ENCODE measurements at places on chromosomes 7 and 10.

DNA sequence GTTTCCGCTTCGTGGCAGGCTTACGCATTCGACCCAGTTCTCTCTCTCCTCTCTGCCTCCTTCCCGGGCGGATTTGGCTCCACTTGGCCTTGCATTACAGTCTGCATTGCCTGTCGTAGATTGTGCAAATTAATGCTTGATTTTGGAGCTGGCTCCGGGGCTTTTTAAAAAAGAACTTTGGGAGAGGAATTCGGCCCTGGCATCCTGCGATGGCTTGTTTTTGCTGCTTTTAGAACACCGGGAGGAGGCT is 767 bp downstream of the EIF4EBP2 start:
- no peak for DNase-seq

- no peak for DNase-seq
Measured at GRCh38 chr10:115056186-115056585, 37.0 kb upstream of the ATRNL1 start.

DNA sequence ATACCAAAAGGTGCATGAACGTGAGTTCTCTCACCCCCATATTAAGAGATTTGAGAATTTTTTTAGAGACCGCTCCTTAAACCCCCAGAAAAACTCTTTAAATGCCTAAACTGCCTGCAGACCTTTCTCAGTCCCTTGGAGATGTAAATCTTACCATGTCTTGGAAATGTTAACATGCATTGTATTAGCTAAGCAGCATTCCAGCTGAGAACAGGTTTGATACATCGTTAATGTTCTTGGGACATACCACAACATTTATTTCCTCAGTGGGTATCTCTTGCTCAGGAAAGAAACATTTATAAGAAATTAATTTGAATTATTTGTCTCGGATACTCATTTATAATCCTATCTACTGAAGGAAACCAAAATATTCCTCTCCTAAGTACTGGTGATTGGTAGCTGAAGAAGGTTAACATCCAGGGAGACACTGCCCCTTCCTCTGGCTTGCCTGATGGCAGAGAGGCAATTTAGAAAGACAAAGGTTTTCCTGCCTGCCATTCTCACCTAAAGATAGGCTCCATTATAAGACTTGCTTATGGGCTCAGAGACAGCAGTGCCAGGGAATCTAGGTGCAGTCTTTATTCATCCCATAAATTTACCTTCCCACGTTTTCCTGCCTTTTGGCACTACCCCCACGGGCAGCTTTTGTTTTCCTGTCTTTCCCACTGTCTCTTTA is 141.2 kb downstream of the COBL start:
- DNase-seq = no peak

GRCh38 chr10:61078542-61079275 is 134.7 kb upstream of the RHOBTB1 start:
- DNase-seq = no peak

DNA sequence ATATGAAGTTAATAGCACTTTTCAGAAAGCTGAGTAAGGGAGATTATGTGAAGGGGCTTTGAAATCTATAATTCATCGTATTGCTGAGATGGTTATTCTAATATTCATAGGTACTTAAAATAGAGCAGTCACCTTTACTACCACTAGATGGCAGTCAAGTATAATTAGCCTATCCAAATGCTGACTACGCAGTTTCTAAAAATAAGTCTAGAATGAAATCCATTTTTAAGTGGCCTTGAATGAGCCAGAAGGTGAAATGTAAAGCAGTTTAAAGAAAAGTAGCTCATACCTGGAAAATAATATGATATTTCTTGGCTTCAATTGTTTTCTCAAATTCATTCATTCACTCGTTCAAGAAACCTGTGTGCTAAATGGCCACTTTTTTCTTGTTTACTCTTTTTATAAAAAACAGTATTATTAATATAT is 1277.1 kb downstream of the GATA3 start:
- DNase-seq = no peak

- no peak for DNase-seq
Measured at GRCh38 chr10:59688921-59689351, 20.7 kb downstream of the SLC16A9 start.

DNA sequence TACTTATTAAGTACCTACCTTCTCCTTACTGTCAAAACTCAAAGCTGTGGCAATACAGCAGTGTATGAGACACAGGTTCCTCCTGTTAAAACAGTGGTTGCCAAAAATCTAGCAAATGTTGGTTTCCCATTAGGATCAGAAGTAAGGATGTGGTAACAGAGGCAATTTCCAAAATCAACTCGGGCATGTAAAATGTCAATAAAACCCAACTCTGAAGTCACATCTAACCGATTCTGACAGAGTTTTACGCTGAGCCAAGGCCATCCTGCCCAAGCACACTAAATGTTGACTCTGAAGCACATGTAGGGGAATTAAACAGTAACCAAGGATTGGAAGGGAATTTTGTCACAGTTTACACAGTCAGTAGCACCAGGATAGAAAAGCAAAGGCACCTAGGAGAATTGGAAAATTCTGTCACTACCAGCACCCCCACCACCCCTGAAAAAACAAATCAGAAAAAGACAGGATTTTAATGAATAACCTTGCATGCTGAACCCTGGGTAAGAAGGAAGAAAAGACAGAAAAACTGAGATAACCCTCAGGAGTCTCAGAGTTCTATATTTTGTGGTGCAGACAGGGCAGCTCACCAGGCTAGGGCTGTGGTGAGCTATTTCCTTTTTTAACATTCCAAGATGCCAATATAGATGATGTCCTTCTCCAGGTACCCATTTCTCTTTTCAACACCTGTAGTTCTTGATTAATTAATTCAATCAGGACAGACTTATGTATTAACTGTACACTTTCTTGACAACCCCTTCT is 119.5 kb downstream of the DOCK4 start:
- no peak for DNase-seq

DNA sequence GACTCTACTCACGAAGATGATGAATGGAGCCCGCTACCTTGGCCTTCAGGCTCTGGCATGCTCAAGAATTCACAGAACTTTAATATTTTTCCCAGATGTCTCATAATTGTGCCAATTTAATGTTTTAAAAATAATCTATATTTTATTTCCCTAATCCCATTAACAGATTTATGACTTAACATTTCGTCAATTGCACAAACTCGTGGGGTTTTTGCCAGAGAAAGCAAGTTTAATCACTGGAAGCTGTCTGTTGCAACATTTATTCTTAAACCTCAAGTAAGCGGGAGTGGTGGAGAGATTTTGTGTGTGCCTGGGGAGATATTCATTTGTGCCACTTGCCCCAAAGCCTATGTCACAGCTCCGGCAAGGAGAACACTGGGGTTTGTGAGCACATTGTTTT is 117.9 kb downstream of the TEX36 start:
- no peak for DNase-seq

- DNase-seq = no peak
Measured at GRCh38 chr10:131546086-131546810, 234.7 kb upstream of the TCERG1L start.

- no peak for DNase-seq
Measured at GRCh38 chr10:74750848-74751274, 75.5 kb upstream of the KAT6B start.

GRCh38 chr10:126177417-126178030 is 210.8 kb downstream of the ADAM12 start:
- no peak for DNase-seq

DNA sequence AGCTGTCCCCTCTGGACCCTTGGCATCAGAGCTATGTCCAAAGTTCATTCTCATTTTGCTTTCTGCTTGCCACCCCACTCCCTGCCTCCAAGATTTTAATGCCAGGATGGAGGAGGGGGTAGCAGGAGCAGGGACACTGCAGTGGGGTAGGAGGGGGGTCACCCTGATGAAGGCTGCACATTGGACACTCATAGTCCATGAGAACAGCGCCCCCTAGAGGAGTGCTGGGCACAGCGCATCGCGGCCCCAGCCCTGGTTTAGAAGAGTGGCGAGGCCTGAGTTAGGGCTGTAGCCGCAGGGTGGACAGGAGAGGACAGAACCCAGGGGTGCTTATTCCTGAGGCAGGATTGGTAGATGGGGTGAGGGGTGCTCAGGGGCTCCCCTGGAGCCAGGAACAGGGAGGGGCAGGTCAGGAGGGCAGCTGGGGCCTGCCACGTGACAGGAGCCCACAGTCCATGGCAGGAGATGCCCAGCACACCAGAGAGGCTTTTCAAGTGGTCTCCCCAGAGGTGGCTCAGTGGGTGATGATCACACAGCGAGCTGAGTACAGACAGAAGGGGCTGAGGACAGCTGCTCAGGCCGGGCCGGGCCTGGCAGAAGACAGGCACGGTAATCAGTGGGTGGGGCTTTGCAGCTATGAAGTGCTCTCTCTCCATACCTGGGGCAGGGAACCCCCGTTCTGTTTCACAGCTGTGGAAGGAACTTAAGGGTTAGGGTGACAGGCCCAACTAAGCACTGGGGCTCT is 71.4 kb downstream of the NEURL1 start:
- DNase-seq = no peak

GRCh38 chr10:113094114-113094486 is 144.1 kb downstream of the TCF7L2 start:
- DNase-seq = no peak

- DNase-seq = no peak
Measured at GRCh38 chr10:27072436-27073114, 27.7 kb downstream of the ANKRD26 start.

GRCh38 chr10:5094265-5095205 is at the start of gene AKR1C3:
Gene AKR1C3 (plus strand): TSS chr10:5094414. CDS start chr10:5094445, 31 bp downstream.
- DNase-seq = no peak

GRCh38 chr7:148868378-148868674 is 15.8 kb downstream of the EZH2 start:
- no peak for DNase-seq

DNA sequence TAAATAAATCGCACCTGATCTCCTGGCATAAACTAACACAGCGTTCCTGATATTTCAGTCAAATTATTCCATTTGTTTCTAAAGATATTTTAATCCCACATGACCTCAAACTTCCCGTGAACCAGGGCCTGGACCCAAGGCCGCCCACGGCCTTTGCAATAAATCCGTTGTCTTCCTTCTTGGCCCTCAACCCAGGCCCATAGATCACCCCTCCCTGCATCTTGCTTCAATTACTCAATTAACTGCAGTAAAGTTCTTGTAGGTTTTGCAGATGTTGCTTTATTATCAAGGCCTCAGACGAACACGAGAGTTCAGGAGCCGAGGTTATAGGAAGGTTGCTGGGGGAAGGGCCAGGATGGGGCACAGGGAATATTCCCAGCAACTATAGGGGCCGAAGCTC is 249.4 kb downstream of the RAB11FIP2 start:
- no peak for DNase-seq

- DNase-seq = no peak
Measured at GRCh38 chr7:115635376-115635775, 395.2 kb downstream of the TFEC start.

DNA sequence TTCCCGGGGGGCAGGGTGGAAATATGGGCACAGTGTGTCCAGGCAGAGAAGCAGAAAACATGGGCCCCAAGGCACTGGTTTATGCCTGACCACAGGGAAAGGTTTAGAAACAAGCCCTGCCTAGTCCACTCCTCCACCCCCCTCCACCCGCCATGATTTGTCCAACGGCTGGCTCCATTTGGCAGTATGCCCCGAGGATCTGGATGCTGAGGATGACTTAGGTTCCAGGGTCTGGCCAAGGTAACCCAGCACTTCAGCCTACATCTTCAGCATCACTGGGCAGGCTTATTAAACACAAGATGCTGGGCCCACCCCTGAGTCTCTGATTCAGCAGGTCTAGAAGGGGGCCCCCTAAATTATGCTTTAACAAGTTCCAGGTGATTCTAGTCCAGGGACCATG is 121.9 kb downstream of the RALA start:
- no peak for DNase-seq

DNA sequence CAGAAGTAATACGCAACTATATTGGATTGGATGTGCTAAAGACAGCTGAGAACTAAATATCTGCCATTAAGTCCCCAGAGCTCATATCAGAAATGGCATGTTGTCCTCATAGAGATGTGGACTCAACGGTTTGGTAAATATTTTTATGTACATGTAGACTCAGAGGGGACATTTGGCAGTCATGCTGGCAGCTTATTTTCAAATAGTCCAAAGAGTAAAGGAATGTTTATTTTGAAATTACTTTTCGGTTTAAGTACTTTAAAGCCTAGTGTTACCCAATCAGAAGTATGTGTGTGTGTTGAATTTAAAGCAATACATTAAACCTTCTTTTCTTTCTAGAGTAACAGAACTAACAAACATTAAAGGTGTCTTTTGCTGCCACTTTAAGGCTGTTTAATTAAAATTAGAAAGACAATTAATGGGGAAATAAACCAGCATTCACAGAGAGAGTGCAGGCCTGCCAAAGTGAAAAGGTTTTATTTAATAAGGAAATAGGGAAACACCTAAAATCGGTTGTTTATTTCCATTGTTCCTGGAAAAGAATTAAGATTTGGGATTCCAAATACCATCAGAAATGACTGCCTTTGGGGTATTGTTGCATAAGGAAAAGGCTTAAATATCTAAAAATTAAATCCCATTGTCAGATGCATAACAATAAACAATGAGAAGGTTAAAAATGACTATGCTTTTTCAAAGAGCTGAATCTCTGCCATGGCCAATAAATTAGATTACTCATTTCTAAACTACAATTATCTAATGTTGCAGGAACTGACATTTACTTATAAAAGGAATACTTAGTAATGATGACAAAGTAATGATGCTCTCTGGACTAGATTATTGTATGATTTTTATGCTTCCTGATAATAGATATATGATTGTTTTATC is 113.4 kb upstream of the AHR start:
- no peak for DNase-seq

DNA sequence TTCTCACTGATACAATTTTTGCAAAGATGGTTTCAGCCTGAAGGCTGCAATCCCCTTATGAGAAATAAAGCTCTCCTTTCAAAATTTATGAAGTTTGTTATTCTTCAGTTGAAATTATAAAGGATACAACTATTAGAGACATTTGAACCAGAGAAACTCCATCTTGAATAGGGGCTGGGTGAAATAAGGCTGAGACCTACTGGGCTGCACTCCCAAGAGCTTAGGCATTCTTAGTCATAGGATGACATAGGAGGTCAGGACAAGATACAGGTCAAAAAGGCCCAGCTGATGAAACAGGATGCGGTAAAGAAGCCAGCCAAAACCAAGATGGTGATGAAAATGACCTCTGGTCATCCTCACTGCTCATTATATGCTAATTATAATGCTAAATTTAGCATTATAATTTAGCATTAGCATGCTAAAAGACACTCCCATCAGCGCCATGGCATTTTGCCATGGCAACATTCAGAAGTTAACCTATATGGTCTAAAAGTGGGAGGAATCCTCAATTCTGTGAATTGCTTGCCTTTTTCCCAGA is 22.4 kb upstream of the IFIT1B start:
- DNase-seq = no peak

DNA sequence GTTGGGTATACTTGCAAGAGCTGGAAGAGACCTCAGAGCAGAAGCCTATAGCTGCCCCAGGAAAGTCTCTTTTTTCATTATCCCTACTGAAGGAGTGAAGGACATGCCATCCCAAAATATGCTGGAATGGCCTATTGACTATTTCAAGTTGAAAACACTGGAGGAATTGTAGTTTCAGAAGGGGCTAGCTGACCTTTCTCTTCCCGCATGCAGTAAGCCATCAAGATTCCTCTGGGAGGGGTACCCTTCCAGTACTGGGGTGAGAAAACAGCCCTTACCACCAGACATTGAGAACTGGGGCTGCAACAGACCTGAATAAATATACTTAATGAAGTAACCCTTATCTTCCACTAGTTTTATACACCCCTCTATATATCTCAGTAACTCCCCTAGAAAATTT is 41.7 kb downstream of the CHCHD3 start:
- no peak for DNase-seq

All from glomerular endothelial cell (primary cell).